ENCODE measurements at places on chromosomes 1 and 21.

- no peak for DNase-seq
Observed at GRCh38 chr1:107795994-107796393, 169.0 kb downstream of the VAV3 start.

DNA sequence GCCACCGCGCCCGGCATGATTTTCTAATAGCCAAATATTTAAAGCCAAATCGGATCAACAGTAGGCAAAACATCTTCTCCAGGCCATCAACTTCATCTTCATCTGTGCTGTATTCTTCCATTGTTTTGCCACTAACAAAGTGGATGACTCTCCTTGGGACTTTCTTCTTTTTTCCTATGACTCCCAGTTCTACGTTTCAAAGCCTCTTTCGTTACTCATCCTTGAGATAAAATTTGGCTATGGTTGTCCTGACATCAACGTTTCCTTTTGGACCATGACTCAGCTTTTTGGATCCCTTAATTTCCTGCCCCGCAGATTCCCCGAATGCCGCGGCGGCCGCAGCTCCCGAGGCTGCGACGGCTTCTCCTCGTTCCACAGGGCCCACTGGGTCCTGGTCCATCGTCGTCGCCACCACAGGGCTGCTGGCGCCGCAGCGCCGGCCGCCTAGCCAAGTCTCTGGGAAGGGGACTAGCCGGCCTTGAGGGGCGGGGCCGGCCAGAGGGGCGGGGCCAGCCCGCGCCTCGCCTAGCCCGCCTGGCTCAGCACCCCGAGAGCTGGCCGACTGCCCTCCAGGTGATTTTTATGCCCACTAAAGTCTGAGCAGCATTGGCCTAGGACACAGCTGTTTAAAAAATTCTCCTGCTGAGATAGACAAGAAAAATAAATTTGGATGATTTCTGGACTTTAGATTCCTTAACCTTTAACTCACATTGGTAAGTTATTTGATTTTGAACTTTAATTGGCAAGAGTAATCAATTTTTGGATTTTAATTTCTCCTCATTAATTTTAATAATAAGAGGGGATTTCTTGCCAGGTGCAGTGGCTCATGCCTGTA, 93.9 kb downstream of the ADCY10 start:
- DNase-seq, result no peak

DNA sequence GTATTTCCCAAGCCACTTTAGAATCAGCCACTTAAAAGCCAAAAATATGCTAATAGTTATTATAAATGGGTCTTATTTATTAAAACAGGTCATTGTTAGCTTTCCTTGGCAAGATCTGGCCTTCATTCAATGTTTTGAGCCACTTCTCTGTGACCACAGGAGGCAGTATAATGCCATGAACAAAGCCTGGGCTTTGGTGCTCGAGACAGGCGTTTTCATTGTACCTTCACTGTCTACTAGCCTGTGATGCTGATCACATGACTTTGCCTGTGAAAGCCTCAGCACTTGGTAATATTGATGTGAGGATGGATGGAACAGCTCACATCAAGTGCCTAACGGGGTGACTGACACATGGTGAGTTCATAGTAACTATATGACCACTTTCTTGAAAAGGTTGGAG, 217.0 kb downstream of the RWDD3 start:
- no peak for DNase-seq

- no peak for DNase-seq
Observed at GRCh38 chr1:188782220-188782841, 1695.3 kb downstream of the BRINP3 start.
